Breast epithelium (tissue), 4 donors: ENCODE measurements at places on chromosomes 2 and 18. TPM values are rescaled to one million over a fixed set of nuclear protein-coding genes. Genes with fewer than 3 reads are reported as not detected.

Gene ACKR3
- 15.1 TPM for total RNA-seq

- no peak overlapping the region for H3K27ac ChIP-seq
- DNase-seq, result no peak
- no peaks in the 10 kb centered on the region for H3K4me1 ChIP-seq
- H3K27me3 ChIP-seq, result no peaks in the 10 kb centered on the region
- no peaks in the 10 kb centered on the region for H3K36me3 ChIP-seq
- no peak overlapping the region for H3K4me3 ChIP-seq
These were observed 139.5 kb upstream of the SETBP1 start for GRCh38 chr18:44541159-44541558.

Gene CD28
- 2.9 TPM for total RNA-seq

Gene ARHGAP15
- total RNA-seq, result 13.4 TPM

Gene ATG4B
- total RNA-seq, result 64.2 TPM

DNA sequence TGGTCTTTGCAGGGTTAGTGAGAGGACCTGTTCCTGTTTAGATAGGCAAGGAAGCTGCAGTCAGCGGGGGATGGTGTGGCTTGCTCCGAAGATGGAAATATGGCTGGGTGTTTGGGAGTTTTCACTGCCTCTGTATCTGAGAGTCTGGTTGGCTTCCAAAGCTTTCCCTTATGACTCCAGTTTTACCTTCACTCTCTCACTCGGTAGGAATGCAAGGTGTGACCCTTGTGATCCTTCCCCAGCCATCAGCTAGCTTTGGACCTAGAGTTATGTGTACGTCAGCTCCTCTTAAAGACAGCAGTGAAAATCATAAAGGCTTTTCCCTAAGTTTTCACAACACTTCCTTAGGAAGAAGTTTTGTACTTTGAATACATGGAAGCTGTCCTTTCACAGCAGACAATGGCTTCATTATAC lies 35.5 kb upstream of the TMEM87B start:
- no peak overlapping the region for H3K27ac ChIP-seq
- no peaks in the 10 kb centered on the region for H3K4me1 ChIP-seq
- no peak overlapping the region for H3K4me3 ChIP-seq

- no peaks in the 10 kb centered on the region for H3K27me3 ChIP-seq
- H3K4me1 ChIP-seq, result no peaks in the 10 kb centered on the region
- no peak for DNase-seq
- H3K27ac ChIP-seq, result no peak overlapping the region
These were observed 93.9 kb upstream of the LTBP1 start for GRCh38 chr2:32852856-32853255.

GRCh38 chr18:67854340-67854739 lies 337.8 kb upstream of the DSEL start:
- DNase-seq, result no peak
- no peaks in the 10 kb centered on the region for H3K36me3 ChIP-seq
- H3K27me3 ChIP-seq, result no peaks in the 10 kb centered on the region
- H3K4me3 ChIP-seq, result no peak overlapping the region
- H3K4me1 ChIP-seq, result no peaks in the 10 kb centered on the region

GRCh38 chr2:175871331-175872004 lies 130.6 kb downstream of the LNPK start:
- no peaks in the 10 kb centered on the region for H3K36me3 ChIP-seq
- H3K27me3 ChIP-seq, result no peaks in the 10 kb centered on the region
- H3K4me3 ChIP-seq, result no peak overlapping the region
- no peak overlapping the region for H3K27ac ChIP-seq
- DNase-seq, result no peak

DNA sequence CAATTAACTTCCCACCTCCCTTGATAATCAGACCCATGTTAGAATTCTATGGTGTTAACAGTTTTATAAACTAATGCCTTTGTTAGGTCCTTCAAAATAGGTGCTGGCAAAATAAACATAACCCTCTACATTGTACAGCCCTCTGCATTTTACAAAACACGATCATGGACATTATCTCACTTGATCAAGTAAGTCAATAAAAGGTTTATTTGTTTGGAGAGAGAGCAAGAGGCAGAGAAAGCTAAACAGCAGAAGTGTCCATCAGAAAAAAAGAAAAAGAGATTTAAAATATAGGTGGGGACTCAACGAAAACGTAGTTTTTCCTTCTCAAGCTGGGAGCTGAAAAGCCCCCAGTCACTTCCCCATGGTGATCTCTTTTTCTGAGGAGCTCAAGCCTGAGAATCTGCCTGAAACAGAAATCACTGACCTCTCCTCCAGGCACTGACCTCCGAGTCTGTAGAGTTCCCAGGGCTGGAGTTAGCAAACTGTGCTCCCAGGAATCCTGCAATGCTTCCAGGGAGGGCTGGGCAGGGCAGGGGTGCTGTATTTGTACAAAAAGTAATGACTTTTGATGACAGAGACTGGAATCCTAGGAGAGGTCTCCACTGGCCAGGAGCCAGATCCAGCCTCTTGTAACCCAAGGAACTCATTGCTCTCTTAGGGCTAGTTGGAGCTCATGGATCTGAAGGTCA lies 137.8 kb upstream of the KLHL29 start:
- H3K27me3 ChIP-seq, result no peaks in the 10 kb centered on the region
- H3K36me3 ChIP-seq, result no peaks in the 10 kb centered on the region
- DNase-seq, result no peak
- H3K4me1 ChIP-seq, result no peaks in the 10 kb centered on the region

- H3K27ac ChIP-seq, result no peak overlapping the region
- no peaks in the 10 kb centered on the region for H3K36me3 ChIP-seq
- H3K4me1 ChIP-seq, result no peaks in the 10 kb centered on the region
- H3K27me3 ChIP-seq, result no peaks in the 10 kb centered on the region
- no peak for DNase-seq
These were observed 384.6 kb downstream of the NRXN1 start for GRCh38 chr2:50647381-50647780.

Gene RAB6C
- total RNA-seq, result 3.2 TPM

GRCh38 chr2:100483895-100484294 lies 13.6 kb downstream of the NMS start:
- no peaks in the 10 kb centered on the region for H3K4me1 ChIP-seq
- peaks cover 4% of the 10 kb centered on the region for H3K27me3 ChIP-seq
- H3K4me3 ChIP-seq, result no peak overlapping the region

Gene UGT1A10
- total RNA-seq, result not detected

GRCh38 chr2:29215739-29216608 lies 100.8 kb downstream of the CLIP4 start:
- no peak overlapping the region for H3K4me3 ChIP-seq
- H3K4me1 ChIP-seq, result no peaks in the 10 kb centered on the region
- DNase-seq, result no peak
- no peaks in the 10 kb centered on the region for H3K36me3 ChIP-seq
- H3K27ac ChIP-seq, result no peak overlapping the region

Gene KIAA2012
- total RNA-seq, result not detected

GRCh38 chr2:170512266-170512665 lies 202.9 kb upstream of the SP5 start:
- H3K36me3 ChIP-seq, result no peaks in the 10 kb centered on the region
- no peak overlapping the region for H3K27ac ChIP-seq
- DNase-seq, result no peak
- H3K4me3 ChIP-seq, result no peak overlapping the region

Gene LTBP1
- 18.7 TPM for total RNA-seq

DNA sequence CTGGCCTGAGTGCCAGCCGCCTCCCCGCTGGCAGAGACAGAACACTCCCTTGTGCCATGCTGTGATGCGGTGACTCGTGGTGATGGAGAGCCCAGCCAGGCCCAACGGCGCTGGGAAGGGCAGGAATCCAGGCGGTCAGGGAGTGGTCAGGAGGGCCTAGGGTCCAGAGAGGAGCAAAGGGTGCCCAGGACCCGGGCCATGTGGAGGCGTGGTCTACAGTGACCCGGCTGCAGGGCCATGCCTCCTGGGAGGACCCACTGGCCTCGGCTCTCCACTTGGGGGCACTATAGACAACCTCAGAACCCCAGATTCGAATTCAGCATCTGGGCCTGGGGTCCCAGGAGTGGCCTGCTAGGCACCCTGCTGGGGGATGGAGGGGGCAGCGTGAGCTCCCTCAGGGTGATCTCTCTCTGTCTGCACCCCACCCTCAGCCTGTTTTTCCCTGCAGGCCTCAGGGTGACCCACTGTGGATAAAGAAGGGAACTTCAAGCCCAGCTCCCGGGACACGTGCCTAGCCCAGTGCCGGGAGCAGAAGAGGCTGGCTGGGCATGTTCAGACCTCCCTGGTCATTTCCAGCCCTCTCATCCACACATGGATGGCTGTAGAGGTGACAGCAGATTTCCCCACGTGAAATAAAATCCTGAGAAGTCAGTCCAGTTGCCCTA lies 13.0 kb downstream of the AMER3 start:
- H3K27me3 ChIP-seq, result peaks cover 5% of the 10 kb centered on the region
- no peaks in the 10 kb centered on the region for H3K4me1 ChIP-seq
- H3K4me3 ChIP-seq, result no peak overlapping the region
- no peak for DNase-seq
- H3K27ac ChIP-seq, result no peak overlapping the region
- no peaks in the 10 kb centered on the region for H3K36me3 ChIP-seq

DNA sequence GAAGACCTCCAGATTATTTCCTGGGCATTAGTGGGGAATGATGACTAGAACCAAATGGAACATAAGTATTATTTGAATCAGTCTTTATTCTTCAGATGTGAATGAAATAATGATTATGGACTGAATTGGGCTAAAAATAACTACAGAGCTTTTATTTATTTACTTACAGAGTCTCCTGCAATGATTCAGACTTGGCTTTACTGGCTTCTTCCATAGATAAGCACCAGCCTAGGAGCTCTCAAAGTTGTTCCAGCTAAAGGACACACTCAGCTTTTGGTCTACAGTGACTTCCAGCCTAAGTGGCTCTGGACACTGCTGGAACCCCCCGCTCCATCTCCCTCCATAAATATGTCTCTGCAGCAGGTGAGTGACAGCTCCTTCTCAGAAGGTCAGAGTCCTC lies 24.3 kb upstream of the ARHGAP25 start:
- no peak for DNase-seq
- H3K36me3 ChIP-seq, result no peaks in the 10 kb centered on the region
- H3K27me3 ChIP-seq, result no peaks in the 10 kb centered on the region
- no peak overlapping the region for H3K27ac ChIP-seq
- no peak overlapping the region for H3K4me3 ChIP-seq
- no peaks in the 10 kb centered on the region for H3K4me1 ChIP-seq

Gene RASGRP3
- 13.1 TPM for total RNA-seq

DNA sequence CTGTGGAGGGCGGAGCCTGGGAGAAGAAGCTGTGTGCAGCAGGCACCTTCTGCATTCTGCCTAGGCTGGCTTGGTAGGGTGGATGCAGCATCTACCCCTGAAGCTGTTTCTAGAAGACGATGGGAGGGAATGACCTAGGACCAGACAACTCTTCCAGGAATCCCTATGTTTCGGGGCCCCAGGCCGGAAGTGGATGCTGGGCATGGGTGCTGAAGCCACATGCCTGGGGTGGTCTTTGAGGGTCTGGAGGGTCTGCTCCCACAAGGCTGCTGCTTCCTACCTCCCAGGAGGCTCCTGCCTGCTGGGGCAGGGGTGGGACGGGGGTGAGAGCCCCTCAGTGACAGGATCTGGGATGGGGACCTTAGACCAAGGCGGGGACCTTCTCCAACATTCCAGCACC lies 61.0 kb downstream of the CIB4 start:
- DNase-seq, result no peak
- H3K27ac ChIP-seq, result no peak overlapping the region
- H3K4me1 ChIP-seq, result no peaks in the 10 kb centered on the region
- H3K27me3 ChIP-seq, result peaks cover 34% of the 10 kb centered on the region

Gene LOXHD1
- 0.80 TPM for total RNA-seq

GRCh38 chr2:156333274-156333950 lies 891 bp upstream of the NR4A2 start:
- no peak for DNase-seq
- no peaks in the 10 kb centered on the region for H3K4me1 ChIP-seq
- H3K27ac ChIP-seq, result peak overlapping the region; percentile 99
- H3K4me3 ChIP-seq, result peak overlapping the region; percentile 88
- H3K27me3 ChIP-seq, result no peaks in the 10 kb centered on the region
- H3K36me3 ChIP-seq, result no peaks in the 10 kb centered on the region

Gene CD8B
- 3.6 TPM for total RNA-seq

Gene NYAP2
- total RNA-seq, result 0.15 TPM

GRCh38 chr2:241551998-241552737 lies 6.4 kb upstream of the BOK start:
- H3K36me3 ChIP-seq, result no peaks in the 10 kb centered on the region
- no peak for DNase-seq
- no peak overlapping the region for H3K27ac ChIP-seq

Gene STAT4
- 1.6 TPM for total RNA-seq

DNA sequence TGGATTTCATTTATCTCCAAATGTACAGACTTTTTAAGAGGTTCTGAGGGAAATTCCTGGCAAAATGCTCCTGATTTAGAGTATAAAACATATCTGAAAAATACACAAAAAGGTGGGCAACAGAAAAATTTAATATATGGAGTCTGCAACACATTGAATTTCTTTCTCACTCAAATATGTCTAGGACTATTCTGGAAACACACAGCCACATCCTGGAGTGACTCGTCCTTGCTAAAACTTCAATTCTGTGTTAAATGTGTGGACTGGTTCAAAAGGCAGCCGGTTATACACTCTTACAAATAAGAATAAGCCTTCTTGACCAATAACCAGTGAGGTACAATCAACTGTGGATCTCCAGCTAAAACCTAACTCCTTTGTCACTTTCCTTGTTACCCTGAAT lies 44.1 kb upstream of the RND3 start:
- no peaks in the 10 kb centered on the region for H3K27me3 ChIP-seq
- no peaks in the 10 kb centered on the region for H3K36me3 ChIP-seq
- no peak overlapping the region for H3K4me3 ChIP-seq
- no peak for DNase-seq
- H3K4me1 ChIP-seq, result no peaks in the 10 kb centered on the region
- H3K27ac ChIP-seq, result no peak overlapping the region

Gene FRZB
- 1.8 TPM for total RNA-seq

Gene DSC3
- 17.0 TPM for total RNA-seq

GRCh38 chr2:74099835-74100234 lies 47.9 kb downstream of the BOLA3 start:
- no peak overlapping the region for H3K4me3 ChIP-seq
- H3K4me1 ChIP-seq, result no peaks in the 10 kb centered on the region
- DNase-seq, result no peak
- H3K36me3 ChIP-seq, result peaks cover 8% of the 10 kb centered on the region

DNA sequence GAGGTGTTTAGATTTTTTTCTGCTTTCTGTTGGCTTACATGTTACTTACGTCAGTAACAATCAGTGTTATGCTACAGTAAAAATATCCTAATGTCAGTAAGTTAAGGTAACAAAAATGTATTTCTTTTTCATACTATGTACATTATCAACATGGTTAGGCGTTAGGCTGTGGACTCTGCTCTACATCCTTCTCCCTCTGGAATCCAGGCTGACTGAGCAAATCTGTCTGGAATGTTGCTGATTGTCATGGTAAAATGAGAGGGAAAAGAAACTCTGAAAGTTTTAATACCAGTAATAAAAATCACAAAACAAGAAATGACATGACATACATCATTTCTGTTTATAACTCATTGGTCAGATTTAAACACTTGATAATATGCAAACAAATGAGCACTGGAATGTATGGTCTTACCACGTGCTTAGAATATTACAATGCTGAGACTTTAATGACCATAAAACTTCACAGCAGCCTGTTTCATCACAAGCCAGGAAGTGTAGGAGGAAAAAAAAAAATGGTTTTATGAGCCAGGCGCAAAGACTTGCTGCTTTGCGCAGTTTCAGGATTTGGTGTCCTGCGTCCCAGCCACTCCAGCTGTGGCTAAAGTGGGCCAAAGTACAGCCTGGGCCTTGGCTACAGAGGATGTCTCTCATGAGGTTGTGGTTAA lies 252.4 kb downstream of the FSIP2 start:
- H3K27ac ChIP-seq, result no peak overlapping the region
- no peak overlapping the region for H3K4me3 ChIP-seq
- DNase-seq, result no peak
- no peaks in the 10 kb centered on the region for H3K36me3 ChIP-seq
- H3K27me3 ChIP-seq, result no peaks in the 10 kb centered on the region

- H3K27me3 ChIP-seq, result no peaks in the 10 kb centered on the region
- no peaks in the 10 kb centered on the region for H3K36me3 ChIP-seq
- no peak for DNase-seq
- no peak overlapping the region for H3K27ac ChIP-seq
These were observed 3.9 kb upstream of the PRELID3A start for GRCh38 chr18:12403601-12404506.
